Posterior vena cava (tissue), 2 donors: ENCODE measurements at places on chromosomes 16 and 17. TPM values are rescaled to one million over a fixed set of nuclear protein-coding genes. Genes with fewer than 3 reads are reported as not detected.

DNA sequence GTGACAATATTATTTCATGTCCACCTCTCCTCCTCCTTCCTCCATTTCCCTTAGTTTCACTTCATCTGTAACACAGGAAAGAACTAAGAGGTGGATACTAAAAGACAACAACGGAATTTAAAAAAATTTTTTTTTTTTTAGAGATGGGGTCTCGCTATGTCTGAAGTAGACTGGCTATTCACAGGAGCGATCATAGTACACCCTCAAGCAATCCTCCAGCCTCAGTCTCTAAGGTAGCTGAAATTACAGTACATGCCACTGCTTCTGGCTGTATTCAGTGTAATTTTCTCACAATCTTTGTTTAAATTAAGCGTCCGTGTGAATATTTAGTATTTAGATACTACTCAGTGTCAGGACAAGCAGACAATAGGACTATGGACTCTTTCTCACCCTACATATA is 35.6 kb downstream of the FBXL20 start:
- DNase-seq = no peak

DNA sequence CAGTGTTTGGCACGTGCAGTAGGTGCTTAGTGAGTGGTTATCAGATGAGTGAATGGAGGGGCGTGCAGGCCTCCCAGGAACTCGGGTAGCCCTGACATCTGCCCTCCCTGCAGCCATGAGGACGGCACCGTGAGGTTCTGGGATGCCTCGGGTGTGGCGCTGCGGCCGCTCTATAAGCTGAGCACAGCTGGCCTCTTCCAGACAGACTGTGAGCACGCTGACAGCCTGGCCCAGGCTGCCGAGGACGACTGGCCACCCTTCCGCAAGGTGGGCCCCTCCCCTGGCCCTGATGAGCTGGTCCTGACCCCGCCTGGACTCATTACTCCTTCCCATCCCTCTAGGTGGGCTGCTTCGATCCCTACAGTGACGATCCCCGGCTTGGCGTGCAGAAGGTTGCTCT is 11.1 kb downstream of the LLGL1 start:
- DNase-seq = no peak

GRCh38 chr16:30382111-30382881 is at the start of gene SEPTIN1:
SEPTIN1 (minus strand) TSS chr16:30382561; CDS start chr16:30382542, 19 bp downstream.
- DNase-seq = no peak

Gene CCL4L2
- not detected for total RNA-seq

Gene CRYBA1
- total RNA-seq = not detected

Gene PPY
- total RNA-seq = not detected

Gene C17orf100
- 1.2 TPM for total RNA-seq

GRCh38 chr16:46717692-46718091 is 28.2 kb downstream of the ORC6 start:
- DNase-seq = no peak

Gene SCIMP
- total RNA-seq = 7.3 TPM

- DNase-seq = no peak
These were observed 146.1 kb downstream of the NTN1 start for GRCh38 chr17:9167379-9167778.

GRCh38 chr16:81612351-81613163 is 166.5 kb upstream of the PLCG2 start:
- DNase-seq = no peak

DNA sequence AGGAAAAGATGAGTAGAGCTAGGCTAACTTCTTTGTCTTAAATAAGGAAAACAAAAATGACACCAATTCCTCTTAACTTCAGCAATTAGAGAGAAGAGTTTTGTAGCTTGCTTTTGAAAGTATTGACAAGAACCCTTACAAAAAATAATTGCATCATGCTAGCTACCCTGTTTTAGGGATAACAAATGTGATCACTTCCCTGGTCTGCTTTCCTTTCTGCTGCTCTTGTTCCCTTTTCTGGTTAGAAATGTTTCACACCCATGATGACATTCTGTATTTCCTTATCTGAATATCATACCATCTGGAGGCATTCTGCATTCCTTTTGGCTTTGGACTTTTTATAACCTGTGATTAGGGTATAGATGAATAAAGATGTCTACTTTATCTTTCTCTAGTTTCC is 9.9 kb upstream of the SMIM36 start:
- DNase-seq = no peak

DNA sequence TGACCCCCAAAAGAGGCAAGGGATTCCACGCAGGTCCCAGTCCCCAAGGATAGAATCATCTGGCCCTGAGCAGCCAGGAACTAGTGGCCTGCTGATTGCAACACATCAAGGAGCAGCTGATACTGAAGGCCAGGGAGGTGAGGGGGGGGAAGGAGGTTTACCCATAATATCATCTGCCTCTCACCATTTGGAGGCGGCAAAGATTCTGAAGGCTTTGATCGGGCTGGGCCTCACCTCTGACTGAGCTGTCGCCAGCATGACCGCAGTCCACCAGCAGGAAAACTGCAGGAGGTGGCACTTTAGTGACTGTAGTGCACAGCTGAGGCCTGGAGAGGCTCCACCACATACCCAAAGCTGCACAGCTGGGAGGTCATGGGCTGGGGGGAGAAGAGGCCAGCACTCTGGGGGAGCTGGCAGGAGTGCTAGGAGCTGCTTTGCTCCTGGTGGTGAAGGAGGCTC is 20.5 kb upstream of the ITGA3 start:
- peak; percentile 55 for DNase-seq

DNA sequence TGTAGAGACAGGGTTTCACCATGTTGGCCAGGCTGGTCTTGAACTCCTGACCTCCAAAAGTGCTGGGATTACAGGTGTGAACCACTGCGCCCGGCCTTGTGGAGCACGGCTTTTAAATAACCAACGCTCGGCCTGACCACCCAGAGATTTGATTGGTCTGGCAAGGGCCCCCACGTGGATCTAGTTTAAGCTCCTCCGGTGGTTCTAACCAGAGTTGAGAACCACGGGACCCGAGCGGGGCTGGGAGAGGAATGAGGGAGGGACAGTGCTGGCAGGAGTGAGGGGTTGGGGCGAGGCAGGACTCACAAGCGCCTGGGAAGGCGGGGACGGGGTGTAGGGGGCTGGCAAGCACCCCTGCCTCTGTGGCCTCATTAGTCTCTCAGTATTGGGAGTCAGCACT is 3.0 kb downstream of the NLRC3 start:
- DNase-seq = no peak

DNA sequence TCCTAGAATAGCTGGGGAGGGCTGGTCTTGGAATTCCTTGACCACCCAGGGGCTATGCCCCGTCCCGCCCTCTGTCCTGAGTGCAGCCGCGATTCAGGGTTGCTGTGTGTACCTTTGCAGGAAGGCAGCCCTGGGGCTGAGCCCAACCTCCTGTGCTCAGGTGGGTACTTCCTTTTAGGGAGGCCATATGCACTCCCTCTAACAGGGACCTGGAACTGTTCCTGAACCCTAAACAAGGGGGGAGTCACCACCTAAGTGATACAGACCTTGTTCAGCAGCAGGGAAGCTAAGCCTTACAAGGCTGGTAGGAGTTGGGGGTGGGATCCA is 24.6 kb downstream of the LLGL2 start:
- no peak for DNase-seq

Gene IRX5
- 0.38 TPM for total RNA-seq

Gene ENPP7
- total RNA-seq = not detected

DNA sequence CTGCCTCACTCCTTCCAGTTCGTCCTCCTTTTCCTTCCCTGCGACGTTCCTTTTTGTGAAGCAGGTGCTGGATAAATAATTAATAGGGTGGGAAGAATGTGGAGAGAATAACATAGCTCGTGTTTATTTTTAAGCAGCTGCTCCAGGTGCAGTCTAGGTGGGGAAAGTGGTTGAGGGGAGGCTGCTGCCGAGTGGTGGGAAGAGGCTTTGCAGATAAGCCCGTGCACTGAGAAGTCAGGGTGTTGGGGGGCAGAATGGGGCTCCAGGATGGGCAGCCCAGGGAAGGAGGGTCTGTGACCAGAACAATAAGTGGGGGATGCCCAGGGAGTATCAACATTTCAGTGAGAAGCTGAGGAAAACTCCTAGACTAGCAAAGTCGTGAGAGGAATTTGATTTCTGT is 300.5 kb downstream of the CPPED1 start:
- no peak for DNase-seq

DNA sequence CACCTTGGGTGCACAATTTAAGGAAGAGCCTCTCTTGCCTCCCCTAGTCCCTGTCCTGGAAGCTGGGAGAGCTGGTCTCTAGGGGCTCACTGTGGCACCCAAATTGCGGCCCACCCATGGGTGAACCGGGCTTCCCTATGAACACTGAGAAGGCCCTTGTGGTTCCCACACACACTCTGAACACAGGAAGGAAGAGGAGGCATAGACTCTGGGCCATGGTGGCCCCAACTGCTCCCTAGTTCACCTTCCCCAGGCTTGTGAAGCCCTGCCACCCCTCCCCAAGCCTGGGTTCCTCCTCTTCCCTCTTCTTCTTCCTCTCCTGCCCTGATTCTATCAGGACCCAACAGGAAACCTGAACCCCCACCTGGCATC is 10.5 kb downstream of the SREBF1 start:
- no peak for DNase-seq

Gene YBX2
- total RNA-seq = 1.8 TPM

- DNase-seq = no peak
These were observed 1.5 kb downstream of the SPOP start for GRCh38 chr17:49676276-49676868.

Gene ATP2C2
- 0.10 TPM for total RNA-seq

Gene KRT36
- not detected for total RNA-seq

Gene SLC38A8
- total RNA-seq = not detected

- no peak for DNase-seq
These were observed 139.2 kb downstream of the TOX3 start for GRCh38 chr16:52407778-52408177.

- DNase-seq = no peak
These were observed 5.0 kb downstream of the MLLT6 start for GRCh38 chr17:38709864-38710603.

DNA sequence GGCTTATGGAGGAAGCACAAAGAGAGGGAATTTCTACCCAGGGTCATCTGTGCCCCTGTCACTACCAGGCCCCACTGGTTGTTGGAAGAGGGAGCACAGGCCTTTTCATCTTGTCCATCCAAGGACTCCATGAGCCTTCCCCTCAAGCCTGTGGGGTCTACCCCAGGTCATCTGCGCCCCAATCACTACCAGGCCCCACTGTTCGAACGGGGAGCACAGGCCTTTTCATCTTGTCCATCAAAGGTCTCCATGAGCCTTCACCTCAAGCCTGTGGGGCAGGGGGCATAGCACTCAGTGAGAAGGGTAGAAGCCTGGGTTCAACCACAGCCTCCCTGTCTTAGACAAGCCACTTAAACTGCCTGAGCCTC is 101.5 kb upstream of the CDH5 start:
- no peak for DNase-seq

- peak; percentile 99 for DNase-seq
These were observed 8.9 kb upstream of the TIMP2 start for GRCh38 chr17:78933959-78934568.

- DNase-seq = no peak
These were observed 27.0 kb downstream of the CEP95 start for GRCh38 chr17:64533784-64534183.

Gene PRR14
- 38.5 TPM for total RNA-seq

DNA sequence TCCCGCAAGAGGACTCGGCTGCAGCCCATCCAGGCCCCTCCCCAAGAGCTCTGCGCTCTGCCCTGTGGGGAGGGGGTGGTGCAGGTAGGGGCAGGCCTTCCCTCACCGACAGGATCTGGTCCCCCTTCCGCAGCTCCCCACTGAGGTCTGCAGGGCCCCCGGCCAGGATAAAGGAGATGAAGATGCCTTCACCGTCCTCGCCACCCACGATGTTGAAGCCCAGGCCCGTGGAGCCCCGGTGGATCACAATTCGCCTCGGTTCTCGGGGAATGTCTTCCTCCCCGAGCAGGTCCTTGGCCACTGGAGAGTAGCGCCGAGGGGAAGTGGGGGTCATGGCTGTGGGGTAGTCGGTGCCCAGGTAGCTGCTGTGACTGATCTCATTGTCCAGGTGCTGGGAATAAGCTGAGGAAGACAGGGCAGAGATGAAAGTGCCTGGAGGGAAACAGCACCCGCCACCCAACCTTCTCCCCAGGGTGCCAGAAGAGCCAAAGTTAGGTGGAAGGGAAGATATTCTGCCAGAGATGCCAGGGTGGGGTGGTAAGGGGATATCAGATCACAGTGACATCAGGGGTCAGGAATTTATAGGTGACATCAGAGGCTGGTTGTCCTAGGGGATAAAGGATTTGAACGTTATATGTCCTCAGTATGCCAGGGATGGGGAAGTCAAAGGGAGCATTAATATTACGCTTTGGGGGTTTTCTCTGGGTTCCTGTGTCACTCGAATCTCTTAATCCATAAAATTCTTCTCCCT is 17.7 kb upstream of the ASGR1 start:
- DNase-seq = no peak

GRCh38 chr16:88442727-88443576 is 10.1 kb upstream of the ZFPM1 start:
- DNase-seq = peak; percentile 91
